ENCODE measurements at places on chromosomes 13 and 19.

DNA sequence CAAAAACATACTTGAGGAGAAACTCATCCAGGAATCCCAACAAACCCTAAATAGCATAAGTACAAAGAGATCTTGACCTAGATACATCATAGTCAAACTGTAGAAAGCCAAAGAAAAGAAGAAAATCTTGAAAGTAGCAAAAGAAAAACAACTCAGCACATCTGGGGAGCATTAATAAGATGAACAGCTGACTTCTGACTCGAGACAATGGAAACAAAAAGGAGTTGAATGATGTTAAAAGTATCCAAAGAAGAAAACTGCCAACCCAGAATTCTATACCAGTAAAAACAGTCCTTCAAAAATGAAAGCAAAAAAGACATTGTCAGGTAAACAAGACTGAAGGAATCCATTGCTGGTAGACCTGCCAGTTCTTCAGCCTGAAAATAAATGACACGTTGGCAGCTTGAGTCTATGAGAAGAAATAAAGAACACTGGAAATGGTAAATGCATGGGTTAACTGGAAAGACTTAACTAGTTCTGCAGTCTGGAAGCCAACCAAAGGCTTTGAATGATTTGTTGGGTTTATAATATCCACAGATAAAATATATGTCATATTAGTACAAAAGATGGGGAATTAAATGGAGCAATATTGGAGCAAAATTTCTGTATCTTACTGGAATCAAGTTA, 46.8 kb downstream of the TSSK6 start:
- no peak for DNase-seq

- no peak for DNase-seq
Observed at GRCh38 chr19:49106648-49107135, 7.5 kb upstream of the LIN7B start.

GRCh38 chr13:28204690-28205443, 66.5 kb downstream of the PAN3 start:
- DNase-seq = no peak

DNA sequence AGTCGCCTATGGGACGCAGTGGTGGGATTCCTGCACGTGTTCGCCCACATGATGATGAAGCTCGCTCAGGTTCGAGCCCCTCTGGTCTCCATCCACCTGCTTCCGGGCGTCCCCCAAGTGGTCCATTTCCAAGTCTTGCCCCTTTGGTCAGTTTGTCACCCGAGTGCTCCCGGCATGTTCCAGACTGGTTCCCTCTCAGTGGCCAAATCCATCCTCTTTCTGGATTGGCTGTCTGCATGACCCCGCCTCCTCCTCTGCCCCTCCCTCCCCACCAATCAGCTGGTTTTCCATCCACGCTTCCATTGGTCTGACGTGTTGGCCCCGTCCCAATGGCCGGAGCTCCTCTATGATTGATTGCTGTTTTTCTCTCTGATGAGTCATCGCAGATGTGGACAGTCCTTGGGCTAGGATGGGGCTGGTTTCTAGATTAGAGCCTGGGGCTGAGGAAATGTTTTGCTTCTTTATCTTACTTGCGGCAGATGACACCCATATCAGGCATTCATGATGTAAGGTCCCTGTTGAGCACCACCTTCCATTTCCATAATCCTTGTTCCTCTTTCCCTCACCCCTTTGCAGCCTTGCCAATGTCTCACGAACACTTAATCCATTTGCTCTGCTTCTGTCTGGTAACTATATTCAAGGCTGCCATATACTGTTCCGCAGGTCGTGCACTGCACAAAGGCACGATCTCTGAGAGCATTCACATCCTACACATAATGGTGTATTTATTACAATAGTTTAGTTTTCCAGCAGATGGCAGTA, 73.8 kb downstream of the MAP4K1 start:
- no peak for DNase-seq

DNA sequence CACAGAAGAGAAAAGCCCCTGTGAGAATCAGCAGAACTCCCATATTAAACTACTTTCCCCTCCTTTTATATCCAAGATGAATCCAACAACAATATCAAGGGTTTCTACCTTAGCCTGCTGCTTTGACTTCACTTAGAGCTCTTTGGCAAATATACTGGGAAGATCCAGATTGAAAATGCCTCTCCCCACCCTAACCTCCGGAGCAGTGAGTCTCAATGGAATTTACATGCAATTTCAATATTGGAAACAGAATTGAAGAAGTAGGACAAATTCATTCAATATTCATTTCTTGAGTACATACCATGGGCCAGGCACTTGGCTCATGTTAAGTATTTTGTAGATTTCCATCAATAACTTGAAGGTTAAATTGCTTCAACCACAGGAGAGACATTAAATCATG, 457.4 kb downstream of the TBC1D4 start:
- no peak for DNase-seq

- DNase-seq = no peak
Observed at GRCh38 chr13:47556703-47557102, 444.4 kb downstream of the SUCLA2 start.

DNA sequence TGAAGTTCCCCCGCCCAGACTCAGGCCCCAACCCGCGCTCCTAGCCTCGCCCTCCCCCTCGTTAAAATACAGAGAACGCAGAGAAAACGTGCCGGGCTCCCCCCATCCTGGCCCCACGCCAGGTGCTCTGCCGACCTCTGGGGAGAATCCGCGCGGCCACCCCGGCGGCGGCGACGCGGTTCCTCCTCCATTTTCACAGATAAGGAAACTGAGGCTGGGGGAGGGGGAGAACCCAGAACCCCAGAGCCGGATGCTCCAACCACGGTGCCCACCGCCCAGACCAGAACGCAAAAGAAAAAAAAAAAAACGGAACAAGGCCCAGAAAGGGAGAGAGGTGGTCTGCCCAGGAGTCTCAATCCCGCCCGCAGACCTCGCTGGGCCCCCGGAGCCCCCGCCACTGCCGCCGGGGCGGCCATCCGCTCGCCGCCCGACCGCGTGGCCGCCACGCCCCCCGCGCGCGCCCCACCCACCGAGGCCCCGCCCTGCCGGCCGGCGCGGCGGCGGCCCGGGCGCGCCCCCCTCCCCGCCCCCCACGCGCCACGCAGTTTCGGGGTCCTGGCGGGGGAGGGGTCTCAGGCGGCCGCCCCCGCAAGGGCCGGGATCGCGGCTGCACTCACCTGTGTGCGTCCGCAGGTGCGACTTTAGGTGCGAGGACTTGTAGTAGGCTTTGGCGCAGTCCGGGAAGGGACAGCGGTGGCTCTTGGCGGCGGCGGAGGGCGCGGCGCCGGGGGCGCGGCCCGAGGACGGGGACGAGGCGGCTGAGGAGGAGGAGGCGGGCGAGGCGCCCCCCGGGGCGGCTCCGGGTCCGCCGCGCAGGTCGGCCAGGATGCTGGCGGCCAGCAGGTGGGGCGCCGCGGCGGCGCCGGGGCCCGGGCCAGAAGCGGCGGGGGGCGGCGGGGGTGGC, 703 bp downstream of the KLF16 start:
- DNase-seq = no peak

Data from NCI-H1417 treated with DMSO at 0.1 percent for 48 hours (cell line).